ENCODE measurements at places on chromosomes 13 and 19.

- DNase-seq = peak; percentile 94
These were observed 3.7 kb upstream of the ZNF665 start for GRCh38 chr19:53196777-53197396.

DNA sequence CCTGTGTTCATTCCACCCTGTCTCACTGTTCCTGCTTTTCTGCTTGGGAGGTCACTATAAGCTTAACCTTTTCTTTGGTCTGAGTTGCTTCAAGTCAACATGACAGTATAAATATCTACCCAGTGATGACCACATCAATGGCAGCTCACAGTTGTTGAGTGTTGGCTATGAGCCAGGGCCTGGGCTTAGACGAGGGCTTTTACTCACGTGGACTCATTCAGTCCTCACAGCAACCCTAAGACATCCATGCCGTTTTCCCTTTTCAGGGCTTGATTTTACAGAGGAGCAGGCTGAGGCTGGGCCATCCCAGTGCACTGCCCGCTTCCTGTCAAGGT is 10.2 kb upstream of the CCDC97 start:
- peak; percentile 33 for DNase-seq

GRCh38 chr19:10286803-10287737 is at the start of gene ICAM4:
Gene ICAM4 (plus strand): TSS chr19:10286955. CDS start chr19:10287013, 58 bp downstream.
- DNase-seq = no peak

- no peak for DNase-seq
These were observed 5.8 kb downstream of the DOCK9 start for GRCh38 chr13:98972059-98972458.

DNA sequence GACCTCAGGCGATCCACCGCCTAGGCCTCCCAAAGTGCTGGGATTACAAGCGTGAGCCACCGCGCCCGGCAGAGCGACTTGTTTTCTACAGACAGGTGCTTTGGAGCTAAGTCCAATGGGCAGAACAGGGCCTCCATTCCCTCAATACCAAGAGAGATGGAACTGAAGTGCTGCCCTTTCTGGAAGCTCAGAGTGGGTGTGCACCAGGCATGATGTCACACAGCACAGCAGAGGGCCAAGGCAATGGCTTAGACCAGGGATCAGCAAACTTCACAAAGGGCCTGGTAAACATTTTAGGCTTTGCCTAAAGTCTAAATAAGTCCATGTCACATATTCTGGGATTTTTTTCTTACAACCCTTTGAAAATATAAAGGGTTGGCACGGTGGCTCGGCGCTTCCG is 21.3 kb downstream of the TLE6 start:
- no peak for DNase-seq

- DNase-seq = no peak
These were observed 506.7 kb upstream of the GPC6 start for GRCh38 chr13:92719868-92720267.

- no peak for DNase-seq
These were observed 3.9 kb downstream of the RANBP3 start for GRCh38 chr19:5973867-5974635.

All from activated T-helper 9 cell treated with anti-CD3 and anti-CD28 coated beads, Interleukin-2, amount 50 U/mL, for 16 hours (primary cell).